AG09319 (cell line): ENCODE measurements at places on chromosomes 4 and X.

DNA sequence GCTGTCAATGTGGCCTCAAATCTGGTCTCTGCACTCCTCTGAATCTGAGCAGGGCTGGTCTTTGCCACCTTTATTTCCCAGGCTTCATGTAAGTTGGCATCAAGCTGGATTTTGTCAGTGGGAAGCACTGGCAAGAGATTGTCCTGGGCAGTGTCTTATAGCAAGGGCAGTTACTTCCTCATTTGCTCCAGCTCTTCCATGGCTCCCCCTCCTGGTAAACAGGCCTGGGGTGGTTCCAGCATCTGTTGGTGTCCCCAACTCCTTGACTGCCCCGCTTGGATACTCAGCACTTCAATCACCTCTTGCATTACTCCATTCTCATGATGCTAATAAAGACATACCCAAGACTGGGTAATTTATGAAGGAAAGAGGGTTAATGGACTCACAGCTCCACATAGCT is 15.0 kb upstream of the REST start:
- DNase-seq, result no peak

- DNase-seq, result no peak
Observed at GRCh38 chrX:107674480-107675364, 46.4 kb downstream of the PRPS1 start.

GRCh38 chr4:118265312-118266144 is 87.3 kb downstream of the PRSS12 start:
- no peak for DNase-seq

GRCh38 chrX:119273420-119274192 is 37.5 kb downstream of the PGRMC1 start:
- no peak for DNase-seq

GRCh38 chr4:141109983-141110382 is 23.3 kb downstream of the RNF150 start:
- no peak for DNase-seq

DNA sequence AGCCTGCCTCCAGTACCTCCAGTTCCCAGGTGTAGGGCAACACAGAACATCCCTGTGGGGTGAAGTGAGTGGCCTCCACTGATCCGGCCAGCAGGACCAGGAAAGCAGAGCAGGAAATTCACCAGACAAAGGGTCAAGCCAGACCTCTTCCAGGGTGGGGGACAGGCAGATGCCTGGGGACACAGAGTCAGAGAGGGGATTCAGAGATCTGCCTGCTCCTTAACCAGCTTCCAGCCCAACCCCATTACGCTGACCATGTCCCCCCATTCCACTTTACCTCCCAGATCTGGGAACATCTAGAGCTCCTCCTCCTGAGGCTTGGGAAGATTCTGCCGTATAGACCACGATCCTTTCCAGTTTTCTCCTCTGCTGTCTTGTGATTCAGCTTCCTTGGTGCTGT is 72.9 kb upstream of the MTM1 start:
- no peak for DNase-seq

DNA sequence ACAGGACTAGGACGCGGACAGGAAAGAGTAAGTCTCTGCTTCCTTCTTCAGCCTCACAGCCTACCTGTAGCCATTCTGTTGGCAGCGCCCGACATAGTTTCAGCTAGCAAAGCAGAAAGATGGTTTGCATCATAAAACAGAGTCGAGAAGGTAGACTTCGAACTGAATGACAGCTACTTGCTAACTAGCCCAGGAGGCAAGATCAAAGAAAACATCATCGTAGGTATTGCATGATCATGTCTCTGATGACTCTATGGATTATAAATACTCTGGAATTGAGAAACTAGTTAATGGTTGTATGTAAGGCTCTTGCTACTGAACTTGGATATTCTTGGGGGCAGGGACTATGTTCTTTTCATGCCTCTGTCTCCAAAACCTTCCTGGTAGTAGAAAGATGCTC is 333.1 kb upstream of the KLF3 start:
- no peak for DNase-seq

DNA sequence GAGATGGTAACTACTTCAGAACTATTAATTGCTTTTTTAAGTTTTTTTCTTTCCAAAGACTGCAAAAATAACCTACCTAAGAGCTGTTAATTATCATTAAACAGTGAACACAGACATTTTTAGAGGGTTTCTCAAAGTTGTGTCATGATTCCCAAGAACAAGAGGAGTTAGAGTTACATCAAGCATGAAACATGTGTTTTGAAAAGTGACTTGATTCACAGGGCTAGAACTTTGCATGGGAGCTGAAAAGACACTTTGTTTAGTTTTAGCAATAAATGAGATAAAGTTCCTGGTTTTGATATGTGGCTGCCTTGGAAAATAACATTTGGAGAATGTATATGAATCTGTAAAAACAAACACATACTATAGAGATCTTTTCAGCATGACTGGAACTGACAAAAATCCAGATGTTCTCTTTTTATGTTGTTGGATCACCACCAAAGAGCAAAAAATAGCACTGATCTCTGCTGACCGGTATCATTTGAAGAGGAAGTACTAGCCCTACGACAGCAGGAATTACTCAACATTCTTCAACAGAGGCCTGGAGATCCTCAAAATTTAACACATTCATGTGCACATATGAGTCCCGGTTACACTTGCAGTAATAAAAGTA is 173.0 kb upstream of the PCDH18 start:
- peak; percentile 70 for DNase-seq

- peak; percentile 8 for DNase-seq
Observed at GRCh38 chr4:177596035-177596434, 153.8 kb upstream of the AGA start.

DNA sequence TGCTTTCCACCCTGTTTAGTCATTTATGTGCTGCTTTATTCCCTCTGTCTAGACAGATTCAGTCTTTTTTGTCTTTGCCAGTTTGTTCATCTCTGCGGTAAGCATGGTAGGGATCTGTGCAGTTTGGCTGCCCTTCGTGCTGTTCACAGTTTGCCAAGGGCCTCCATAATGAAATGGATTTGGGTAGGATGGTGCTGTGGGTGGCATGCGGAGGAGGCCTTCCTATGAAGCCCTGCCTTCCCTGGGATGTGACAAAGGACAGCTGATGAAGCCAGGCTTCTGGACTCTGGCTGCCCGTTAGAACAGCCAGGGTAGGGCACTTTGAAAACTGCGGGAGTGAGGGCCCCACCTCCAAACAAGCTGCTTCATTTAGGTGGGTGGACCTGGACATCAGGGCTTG is 47.4 kb downstream of the PTTG2 start:
- no peak for DNase-seq

DNA sequence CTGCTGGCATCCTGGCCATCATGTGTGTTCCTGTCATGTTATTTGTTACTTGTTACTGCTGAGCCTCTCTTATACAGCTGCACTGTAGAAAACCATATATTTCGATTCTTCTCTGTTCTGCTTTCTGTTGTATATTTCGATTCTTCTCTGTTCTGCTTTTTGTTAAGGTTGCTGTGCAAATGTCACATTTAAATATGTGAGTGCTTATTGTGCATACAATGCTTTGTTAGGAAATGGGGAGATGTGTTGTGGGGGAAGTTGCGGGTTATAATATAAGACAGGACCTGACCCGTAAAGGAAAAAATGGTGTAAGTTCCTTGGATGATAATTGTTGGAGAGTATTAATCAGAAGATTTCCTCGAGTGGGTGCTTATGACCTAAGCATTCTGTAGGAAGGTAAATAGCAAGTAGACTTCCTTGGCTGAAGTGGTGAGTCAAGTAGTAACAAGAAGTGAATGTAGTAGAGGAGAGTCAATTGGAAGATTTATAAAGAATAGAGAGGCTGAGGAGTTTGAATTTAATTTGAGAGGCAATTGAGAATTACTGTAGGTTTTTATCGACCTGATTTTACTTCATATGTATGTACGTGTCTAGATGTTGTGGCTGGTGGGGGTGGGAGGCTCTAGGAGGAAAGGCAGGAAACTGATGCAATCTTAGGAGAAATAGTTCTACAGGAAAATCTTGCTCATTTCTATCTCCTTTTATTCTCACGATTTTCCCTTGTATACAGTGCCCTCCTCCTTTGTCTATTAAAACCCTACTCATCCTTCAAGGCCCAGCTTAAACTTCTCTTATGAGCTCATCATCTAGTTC is 8.5 kb downstream of the OGT start:
- DNase-seq, result no peak

- DNase-seq, result no peak
Observed at GRCh38 chr4:184907216-184907615, 81.4 kb upstream of the ACSL1 start.

- DNase-seq, result no peak
Observed at GRCh38 chr4:82780752-82781231, 17.8 kb downstream of the SCD5 start.

GRCh38 chr4:3201718-3202702 is 46.9 kb upstream of the MSANTD1 start:
- no peak for DNase-seq

GRCh38 chr4:5890063-5890727 is 2.7 kb downstream of the CRMP1 start:
- DNase-seq, result no peak
